ENCODE measurements at places on chromosomes 5 and 9.

GRCh38 chr9:27743490-27743889 lies 170.2 kb upstream of the C9orf72 start:
- DNase-seq, result no peak

DNA sequence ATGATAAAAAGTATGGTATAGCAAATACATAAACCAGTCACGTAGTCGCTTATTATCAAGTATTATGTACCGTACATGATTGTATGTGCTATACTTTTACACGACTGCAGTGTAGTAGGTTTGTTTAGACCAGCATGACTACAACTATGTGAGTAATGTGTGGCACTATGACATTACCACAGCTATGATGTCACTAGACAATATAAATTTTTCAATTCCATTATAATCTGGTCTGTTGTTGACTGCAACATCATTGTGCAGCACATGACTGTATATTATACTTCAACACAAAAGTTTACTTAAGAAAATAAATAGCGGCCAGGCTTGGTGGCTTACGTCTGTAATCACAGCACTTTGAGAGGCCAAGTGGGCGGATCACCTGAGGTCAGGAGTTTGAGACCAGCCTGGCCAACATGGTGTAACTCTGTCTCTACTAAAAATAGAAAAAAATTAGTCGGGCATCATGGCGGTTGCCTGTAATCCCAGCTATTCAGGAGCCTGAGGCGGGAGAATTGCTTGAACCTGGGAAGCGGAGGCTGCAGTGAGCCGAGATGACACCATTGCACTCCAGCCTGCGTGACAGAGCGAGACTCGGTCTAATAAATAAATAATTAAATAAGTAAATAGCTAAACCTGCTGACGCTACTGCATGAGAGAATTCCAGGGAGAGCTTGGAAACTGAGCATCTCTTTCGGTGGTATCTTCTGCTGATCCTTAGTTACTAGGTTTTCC lies 24.6 kb upstream of the JADE2 start:
- DNase-seq, result no peak

GRCh38 chr9:35546853-35547252 lies 56.9 kb downstream of the RUSC2 start:
- no peak for DNase-seq

DNA sequence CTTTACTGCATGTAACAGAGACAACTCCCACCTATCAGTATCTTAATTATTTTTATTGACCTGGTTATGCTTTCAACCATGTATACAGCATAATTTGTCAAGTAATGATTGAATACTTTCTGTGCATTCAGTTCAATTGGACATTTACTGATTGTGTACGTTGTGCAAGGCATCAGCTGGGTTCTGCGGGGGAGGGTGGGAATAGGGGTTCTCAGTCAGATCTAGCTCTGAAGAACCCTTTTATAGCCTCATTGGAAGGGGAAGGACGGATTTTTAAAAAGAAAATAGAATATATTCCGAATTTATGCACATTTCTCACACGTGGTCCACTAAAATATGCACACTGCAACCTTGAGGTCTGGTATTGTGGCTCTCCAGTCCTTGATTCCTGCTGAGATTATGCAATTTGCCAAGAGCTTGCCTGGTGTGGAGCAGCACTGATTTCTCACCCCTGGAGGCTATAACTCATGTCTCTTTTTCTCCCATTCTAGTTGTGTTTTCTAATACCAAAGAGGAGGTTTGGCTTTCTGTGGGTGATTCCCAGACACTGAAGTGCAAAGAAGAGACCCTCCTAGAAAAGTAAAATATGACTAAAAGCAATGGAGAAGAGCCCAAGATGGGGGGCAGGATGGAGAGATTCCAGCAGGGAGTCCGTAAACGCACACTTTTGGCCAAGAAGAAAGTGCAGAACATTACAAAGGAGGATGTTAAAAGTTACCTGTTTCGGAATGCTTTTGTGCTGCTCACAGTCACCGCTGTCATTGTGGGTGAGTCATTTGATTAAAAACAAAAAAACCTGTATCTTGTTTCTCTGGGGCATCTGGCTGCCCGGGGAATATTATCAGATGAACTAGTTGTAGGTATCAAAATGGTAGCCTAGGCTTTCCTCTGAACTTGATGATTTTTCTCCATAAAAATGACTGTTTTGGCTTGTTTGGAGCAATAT lies 1.7 kb downstream of the SLC1A3 start:
- DNase-seq, result no peak

DNA sequence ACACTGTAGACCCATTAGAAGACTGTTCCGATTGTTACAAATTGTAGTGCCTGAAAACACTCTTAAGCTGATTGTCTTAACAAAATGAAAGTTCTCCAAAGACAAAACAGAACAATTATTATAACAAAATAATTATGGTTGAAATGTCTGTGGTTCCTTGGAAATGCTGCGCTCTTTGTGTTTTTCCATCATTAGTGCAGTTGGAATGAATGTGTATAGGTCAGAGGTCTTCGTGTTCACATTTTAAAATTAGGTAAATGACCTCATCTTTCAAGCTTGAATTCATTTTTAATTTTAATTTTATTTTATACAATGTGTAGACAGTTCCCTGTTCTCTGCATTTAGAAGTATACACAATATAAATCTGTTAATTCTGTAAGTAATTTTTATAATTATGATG lies 56.7 kb upstream of the NXNL2 start:
- no peak for DNase-seq

- DNase-seq, result no peak
Measured at GRCh38 chr9:38010918-38011704, 57.9 kb downstream of the SHB start.

DNA sequence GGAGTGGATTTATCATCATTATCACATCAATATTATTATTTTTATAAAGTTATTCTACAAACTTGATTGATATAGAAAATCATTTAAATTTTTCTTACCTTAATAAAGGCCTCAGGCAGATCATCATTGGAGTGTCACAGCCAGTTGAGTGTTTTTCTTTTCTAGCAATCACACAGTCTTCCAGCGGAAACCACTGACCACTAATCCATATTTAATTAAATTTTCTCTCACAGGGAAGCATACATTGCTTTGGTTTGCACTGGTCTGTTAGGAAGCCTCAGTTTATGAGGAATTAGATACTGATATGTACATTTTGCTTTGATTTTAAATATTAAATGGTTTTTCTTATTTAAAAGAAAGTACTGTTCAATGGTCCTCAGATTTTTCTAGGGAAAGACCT lies 6.7 kb downstream of the SPZ1 start:
- no peak for DNase-seq

DNA sequence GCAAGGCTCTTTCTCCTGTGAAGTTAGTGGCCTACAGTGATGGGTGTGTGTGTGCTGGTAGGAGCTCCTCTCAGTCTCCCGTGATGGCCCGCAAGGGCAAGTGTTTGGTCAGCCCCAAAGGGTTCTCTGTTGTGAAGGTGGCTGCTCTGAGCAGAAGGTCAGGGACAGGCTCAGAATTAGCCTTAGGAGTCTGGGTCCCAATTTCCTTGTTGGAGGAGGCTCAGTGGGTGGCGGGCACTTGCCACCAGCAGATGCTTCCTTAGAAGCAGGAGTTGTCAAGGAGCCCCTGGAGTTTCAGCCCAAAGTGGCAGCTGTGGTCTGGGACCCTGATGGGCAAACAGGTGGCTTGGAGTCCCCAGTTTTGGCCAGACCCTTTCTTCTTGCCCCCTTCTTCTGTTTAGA lies 154.4 kb downstream of the MACROH2A1 start:
- DNase-seq, result no peak

GRCh38 chr9:21964925-21965385 lies 29.2 kb downstream of the CDKN2A start:
- DNase-seq, result peak; percentile 46

- peak; percentile 54 for DNase-seq
Measured at GRCh38 chr5:149834246-149834855, 104.2 kb downstream of the PPARGC1B start.

DNA sequence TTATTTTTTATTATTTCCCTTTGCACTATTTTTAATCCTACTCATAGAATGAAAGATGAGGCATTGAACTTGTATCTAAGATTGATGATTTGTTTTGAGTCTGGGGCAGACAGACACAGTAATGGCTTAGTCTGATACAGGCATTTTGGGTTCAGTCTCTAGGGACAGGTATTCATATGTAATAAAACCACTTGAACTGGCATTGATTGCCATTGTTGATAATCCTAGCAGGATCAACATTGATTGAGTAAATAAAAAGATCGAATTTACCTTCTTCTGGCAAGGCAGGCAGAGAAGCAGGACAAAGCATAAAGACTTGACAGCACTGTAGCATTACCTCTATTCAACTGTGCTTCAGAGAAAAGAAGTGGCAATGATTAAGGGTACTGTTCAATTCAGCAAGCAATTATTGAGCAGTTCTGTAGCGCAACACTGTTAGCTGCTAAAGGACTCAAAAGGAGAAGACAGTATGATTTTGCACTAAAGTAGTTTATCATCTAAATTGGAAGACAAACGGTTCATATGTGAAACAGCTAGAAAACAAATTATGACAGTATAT lies 144.4 kb downstream of the COMMD10 start:
- no peak for DNase-seq

- DNase-seq, result no peak
Measured at GRCh38 chr5:180470361-180470760, 23.8 kb upstream of the CNOT6 start.

GRCh38 chr5:142684508-142685041 lies 1.3 kb downstream of the FGF1 start:
- no peak for DNase-seq

DNA sequence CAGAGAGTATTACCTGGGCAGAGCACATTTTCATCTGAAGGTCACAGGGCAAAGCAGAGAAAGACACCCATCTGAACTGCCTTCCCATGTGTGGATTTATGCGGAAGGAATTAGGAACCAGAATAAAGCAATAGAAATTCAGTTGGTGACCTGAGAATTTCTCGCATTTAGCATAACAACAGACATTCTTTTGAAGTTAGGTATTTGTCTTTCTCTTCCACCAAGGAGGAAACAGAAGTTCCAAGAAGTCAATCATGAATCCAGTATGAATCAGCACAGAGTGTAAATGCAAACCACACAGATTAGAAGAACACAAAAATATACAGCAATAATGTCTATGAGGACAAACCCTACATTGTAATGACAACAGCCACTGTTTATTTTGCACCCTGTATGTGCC lies 515.2 kb upstream of the BRINP1 start:
- DNase-seq, result no peak

DNA sequence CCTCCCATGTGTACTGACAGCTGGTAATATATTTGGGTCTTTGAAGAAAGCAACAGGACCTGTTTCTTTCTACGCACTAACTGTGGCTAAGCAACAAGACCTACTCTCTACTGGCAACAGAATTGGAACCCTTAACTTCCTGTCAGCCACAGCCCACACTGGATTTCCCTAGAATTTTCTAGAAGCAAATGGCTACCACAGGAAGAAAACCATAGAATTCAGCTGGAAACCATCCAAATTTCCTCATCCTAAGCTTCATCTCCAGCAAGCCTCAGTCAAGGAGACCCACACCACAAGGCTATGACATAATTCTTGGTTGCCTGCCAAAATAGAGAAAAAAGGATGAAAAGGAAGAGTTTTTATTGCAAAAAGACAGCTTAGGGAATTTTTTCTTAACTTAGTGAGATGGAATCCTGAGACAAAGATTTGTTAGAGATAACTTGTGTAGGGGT lies 171.8 kb upstream of the TNC start:
- DNase-seq, result no peak

DNA sequence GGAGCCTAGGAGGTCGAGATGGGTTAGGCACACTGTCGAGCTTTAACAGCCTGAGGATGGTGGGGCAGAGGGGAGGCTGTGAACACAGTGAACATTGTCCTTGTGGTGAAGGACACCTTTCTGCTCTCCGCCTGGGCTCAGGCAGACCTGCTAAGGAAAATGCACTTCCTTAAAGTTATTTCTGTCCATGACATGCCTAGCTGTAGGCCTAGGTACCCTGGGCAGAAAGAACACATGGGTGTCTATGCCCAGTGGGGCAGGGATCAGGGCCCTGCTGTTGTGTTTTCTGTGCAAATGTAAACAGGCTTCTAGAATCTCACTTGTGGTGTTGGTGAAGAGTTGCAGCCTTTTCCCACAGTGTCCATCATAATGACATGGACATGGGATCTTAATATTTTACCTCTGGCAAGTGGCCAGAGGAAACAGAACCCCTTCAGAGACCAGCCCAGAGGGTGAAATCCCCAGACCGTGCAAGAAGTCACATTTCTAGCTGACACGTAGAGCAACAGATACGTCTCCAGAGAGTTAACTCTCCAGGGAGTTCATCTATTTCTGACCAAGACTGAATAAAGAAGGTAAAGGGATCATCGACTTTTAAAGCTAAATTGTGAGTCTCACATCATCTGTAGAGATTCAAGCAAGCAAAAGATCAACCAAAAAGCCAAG lies 79.2 kb downstream of the C9orf152 start:
- DNase-seq, result no peak

- DNase-seq, result no peak
Measured at GRCh38 chr5:172771439-172772111, 580 bp upstream of the DUSP1 start.

DNA sequence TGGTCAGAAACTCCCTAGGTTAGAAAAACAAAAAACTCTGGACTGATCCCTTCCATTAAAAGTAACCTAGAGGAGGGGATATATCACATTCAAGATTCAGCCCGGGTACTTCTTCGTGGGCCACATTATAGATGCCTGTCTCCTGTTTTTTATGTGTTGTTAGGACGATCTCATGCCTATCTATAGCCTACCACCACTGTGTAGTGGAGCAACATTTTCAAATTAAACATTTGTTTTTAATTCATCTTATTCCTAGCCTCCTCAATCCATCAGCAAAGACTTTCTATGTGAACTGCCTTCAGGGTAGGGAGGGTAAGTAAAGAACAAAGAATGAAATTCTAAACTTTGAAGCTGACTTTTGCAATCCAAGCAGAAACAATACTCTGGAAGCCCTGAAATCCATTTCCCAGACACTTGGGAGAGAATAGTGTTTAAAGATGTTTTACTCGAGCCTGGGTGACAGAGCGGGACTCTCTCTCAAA lies 379.4 kb downstream of the ANXA1 start:
- DNase-seq, result no peak

GRCh38 chr5:125612181-125612721 lies 811.0 kb upstream of the GRAMD2B start:
- no peak for DNase-seq

DNA sequence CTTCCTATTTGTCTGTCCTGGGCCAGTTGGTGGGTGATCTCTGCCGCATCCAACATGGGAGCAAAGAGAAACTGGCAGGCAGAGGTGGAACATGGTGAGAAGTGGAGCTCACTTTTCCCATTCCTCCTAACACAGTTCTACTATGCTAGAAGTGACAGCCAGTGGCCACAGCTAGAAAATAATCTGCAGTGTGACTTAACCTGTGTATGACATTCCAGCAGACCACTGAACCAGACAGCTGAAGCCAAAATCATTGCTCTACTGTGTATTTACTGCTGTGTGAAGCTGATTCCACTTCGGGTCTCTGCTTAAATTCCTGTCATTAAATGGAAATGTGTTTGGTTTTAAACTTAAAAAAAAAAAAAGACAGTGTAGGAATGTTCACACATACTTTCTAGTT lies 523.0 kb downstream of the MTRR start:
- DNase-seq, result no peak

DNA sequence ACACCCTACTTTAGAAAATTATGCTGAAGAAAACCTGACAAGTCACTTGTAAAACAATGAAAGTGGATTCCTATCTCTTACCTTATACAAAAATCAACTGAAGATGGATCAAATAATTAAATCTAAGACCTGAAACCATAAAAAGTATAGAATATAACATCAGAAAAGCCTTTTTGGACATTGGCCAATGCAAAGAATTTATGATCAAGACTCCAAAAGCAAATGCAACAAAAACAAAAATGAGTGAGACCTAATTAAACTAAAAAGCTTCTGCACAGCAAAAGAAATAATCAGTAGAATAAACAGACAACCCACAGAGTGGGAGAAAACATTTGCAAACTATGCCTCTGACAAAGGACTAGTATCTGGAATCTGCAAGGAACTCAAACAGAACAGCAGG lies 303.0 kb upstream of the CDH9 start:
- DNase-seq, result no peak
